ENCODE measurements at places on chromosomes 1 and 21.

GRCh38 chr1:163231385-163231784 is 28.7 kb upstream of the RGS5 start:
- no peak for DNase-seq

DNA sequence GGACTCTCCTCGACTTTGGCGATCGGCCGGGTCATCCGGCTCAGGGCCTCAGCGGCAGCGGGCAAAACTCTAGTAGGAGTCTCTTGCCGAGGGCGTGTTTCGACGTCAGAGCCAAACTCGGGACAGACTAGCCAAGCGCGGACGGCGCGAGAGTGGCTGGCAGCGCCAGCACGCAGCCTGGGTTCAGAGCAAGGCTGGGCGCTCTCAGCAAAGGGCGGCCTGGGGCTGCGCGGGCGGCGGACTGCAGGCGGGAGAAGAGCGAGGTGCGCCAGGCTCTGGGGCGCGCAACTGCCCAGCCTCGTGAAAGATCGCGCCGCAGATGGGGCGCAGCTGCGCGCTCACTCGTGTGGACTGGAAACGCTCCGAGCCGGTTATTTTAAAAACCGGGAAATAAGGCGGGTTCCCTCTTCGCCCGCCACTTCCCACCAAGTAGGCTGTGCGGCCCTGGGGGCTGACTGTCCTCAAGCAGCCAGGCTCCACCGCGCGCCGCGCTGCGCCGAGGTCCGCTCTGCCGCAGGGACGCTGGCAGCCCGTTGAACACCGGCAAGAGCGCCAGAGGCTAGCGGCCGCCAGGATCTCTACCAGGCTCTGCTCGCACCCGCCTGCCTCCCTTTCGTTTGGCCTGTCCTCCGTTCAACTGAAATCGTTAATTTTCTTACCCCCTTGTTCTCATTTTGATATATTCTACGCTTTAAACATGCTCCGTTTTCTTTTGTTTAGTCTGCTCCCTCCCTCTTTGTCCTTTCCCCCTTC is 2.4 kb downstream of the ALX3 start:
- DNase-seq: no peak

GRCh38 chr1:58891347-58891746 is 107.5 kb upstream of the JUN start:
- no peak for DNase-seq

- no peak for DNase-seq
Observed at GRCh38 chr1:92118826-92119225, 38.7 kb downstream of the BTBD8 start.

- no peak for DNase-seq
Observed at GRCh38 chr1:173869021-173869359, 810 bp downstream of the ZBTB37 start.

GRCh38 chr1:63878932-63879331 is 105.1 kb downstream of the ROR1 start:
- DNase-seq: no peak

GRCh38 chr21:42784896-42785451 is 94.4 kb downstream of the WDR4 start:
- no peak for DNase-seq

GRCh38 chr1:36511804-36512798 is 29.4 kb upstream of the CSF3R start:
- no peak for DNase-seq

DNA sequence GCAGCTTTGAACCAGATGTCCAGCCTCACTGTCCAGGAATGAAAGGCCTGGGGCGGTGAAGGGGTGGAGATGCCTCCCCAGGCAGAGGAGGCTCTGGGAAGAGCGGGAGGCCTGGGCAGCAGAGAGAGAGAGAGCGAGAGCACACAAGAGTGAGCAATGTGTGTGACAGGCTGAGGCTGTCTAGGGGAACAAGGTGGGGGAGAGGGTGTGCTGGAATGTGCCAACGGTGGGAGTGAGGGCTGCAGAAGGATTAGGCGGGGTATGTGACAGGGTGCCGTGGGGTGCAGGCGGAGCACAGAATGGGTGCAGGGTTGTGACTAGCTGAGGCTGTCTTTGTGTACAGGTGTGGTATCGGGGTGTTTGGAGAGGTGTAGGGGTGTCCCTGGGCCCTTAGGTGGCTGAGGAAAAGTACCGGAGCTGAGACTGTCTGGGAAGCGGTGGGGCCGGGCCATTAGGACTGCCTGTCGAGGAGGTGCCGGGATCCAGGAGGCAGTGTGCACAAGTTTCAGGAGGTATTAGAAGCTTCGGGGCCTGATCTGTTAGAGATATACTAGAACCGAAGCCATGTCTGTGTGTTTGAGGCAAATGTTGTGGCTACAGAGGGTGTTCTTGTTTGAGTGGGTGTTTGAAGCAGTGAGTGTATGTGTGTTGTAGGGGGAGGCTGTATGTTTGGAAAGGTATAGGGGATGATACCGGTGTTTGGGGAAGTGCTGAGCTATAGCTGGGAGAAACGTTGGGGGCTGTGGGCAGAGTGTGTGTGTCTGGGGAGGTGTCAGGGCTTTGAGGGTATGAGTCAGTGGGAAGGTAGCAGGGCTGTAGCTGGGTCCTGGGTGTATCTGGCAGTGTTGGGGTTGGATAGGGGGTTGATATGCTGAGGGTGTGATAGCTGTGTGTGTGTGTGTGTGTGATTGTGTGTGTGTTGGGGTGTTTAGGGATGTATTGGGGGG is 9.1 kb downstream of the AHDC1 start:
- no peak for DNase-seq

- no peak for DNase-seq
Observed at GRCh38 chr1:23561813-23562100, 2.5 kb upstream of the ID3 start.

DNA sequence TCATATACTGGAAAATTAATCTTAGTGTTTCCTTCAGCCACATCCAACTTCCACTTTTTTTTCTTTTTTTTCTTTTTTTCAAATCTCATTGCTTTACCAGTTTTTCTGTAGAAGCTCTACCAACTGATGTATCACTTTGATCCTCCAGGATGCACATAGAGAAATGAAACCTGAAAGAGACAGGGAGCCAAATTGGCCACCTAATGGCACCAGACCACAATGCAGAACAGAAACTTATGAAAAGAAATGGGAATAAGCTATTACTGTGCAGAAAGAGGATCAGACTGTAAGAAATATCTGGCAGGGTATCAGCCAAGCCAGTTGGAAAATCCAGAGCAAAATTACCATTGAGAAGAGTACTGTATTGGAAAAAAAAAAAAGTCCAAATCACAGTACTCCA is 1514.2 kb downstream of the MRPL39 start:
- no peak for DNase-seq

GRCh38 chr1:25629836-25630235 is 13.2 kb downstream of the MAN1C1 start:
- no peak for DNase-seq

DNA sequence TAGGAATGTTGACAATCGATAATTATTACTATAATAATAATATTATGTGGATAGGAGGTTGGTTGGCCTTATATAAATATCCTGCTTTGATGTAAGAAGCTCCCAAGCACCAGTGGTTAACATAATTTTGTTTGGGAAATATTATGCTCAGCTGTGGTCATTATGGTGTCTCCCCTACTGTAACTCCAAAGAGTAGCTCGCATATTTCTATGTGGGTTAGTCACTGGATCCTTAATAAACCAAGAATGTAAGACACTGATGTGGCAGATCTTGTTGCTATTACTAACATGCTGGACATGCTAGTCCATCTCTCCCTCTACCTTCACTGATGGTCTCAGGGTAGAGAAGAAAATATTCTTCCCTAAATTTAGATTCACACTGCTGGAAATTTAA is 79.2 kb upstream of the RALGPS2 start:
- DNase-seq: no peak

GRCh38 chr1:235450433-235450832 is 53.8 kb downstream of the B3GALNT2 start:
- no peak for DNase-seq

GRCh38 chr1:65424573-65424889 is 4.1 kb downstream of the LEPR start:
- DNase-seq: no peak

DNA sequence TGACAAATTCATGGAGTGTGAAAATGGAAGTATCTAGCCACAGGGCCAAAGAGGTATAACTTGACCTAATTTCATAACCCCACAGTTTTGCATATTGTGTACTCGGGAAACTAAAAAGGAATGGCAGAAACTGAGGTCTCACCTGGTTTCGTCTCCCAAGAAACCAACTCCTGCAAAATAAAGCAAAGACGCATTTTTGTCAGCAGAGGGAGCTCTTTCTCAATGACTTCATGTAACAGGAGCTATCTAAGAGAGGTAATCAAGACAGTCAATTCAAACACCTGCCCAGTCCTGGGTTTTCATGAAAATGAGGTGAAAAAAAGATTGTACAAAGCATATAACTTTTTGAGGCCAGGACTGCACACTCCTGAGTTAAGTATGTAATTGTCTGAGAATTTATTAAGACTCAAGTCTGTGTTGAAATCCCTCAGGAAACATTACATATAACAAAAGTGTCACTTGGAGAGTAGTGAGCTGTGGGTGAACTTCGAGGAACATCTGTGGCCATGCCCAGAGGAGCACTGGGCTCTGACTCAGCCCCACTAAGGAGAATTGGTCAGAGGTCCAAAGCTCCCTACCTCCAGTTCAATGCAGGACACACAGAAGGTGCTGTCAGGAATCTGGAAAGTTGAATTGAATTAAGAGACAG is 17.6 kb downstream of the FCRL4 start:
- peak; percentile 33 for DNase-seq

DNA sequence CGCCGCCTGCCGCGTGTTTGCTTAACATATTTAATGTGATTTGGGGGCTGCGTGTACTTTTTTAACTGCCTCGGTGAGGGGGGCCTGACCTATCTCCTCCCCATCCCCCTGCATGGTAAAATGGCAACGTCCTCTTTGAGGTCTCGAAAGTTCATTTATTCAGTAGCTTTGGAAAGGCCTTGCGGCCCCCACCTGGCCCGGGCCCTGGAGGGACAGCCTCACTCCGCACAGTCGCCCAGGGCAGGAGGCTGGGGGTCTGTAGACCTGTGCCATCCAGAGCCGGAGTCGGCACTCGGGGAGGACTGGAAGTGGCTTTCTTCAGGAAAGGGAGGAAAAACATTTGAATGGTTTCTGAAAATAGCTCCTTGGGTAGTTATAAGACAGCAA is 38.0 kb upstream of the ACTRT2 start:
- no peak for DNase-seq

DNA sequence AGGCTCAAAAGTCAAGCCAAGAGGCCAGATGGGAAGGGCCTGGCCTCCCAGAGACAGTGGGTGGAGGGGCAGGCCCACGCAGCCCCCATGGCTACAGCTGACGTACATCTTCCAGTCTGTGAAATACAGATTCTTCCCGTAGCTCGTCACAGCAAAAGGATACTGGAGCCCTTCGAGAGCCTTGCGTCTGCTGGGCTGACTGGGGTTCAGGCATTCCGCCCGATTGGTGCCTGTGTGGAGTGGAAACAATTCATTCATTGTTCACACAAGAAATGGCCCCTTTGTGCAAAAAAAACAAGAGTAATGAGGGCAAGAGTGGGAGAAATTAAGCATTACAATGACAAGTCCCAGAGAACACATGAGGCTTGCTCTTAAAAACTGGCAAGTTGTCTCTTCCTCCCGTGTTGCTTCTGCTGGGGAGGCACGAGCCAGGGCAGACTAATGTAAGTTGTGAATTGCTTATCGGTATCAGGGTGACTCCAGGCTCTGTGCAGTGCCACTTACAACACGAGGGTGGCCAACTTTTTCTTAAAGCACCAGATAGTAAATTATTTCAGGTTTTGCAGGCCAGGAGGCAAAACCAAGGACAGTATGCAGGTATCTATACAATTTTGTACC is 85.1 kb downstream of the NID1 start:
- DNase-seq: no peak

DNA sequence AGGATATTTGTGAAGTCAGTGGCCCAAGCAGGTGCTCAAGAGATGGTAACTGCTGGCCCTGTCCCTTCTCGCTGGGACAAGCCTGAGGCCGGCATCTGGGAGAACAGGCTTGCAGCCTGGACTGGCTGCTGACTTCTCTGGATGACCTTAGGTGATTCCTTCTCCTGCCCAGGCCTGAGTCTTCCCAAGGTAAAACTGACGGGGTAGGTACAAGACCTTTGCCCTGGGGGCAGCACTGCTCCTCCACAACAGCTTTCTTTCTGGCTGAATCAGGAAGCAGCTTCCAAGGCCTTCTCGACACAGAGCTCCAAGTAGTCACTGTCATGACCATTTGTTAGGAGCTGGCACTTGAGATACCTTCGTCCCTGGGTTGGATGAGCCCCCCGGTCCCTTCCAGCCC is 59.6 kb downstream of the DMRTB1 start:
- DNase-seq: no peak

DNA sequence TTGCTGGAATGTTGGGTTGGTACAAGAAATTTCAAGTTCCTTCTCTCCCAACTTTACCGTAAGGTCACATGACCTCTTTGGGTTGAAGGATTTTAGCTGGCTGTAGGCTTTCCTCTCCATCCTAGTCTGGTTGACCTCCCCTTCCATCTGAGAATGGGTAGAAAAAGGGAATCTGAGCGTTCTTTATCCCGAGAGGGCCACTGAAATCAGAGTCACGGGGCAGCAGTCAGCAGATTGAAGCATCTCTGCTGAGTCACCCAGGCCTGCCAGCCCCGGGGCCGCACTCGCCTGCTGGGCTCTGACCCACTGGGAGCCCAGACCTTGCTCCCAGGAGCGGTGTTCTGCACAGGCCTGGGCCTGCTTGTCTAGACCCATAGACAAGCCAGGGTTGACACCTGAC is 31.0 kb downstream of the TMCC2 start:
- DNase-seq: no peak

DNA sequence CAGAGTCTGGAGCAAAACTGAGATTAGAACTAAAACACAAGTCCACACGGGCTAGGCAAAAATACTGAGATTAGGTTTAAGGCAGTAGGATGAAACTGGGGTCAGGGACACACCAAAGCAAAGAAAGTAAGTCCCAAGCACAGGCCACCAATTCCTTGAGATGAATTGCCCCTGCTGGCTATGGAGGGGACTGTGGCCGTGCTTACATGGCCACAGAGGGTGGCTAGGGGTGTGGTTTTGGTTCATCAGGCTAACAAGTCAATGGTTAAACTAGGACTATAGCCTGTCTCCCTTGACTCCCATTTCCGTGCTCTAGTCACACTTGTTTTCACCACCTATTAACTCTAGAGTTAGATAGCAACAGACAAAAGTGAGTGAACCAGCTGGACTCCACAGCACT is 394.8 kb downstream of the PBX1 start:
- no peak for DNase-seq

- no peak for DNase-seq
Observed at GRCh38 chr1:170929835-170930554, 5.3 kb upstream of the MROH9 start.

DNA sequence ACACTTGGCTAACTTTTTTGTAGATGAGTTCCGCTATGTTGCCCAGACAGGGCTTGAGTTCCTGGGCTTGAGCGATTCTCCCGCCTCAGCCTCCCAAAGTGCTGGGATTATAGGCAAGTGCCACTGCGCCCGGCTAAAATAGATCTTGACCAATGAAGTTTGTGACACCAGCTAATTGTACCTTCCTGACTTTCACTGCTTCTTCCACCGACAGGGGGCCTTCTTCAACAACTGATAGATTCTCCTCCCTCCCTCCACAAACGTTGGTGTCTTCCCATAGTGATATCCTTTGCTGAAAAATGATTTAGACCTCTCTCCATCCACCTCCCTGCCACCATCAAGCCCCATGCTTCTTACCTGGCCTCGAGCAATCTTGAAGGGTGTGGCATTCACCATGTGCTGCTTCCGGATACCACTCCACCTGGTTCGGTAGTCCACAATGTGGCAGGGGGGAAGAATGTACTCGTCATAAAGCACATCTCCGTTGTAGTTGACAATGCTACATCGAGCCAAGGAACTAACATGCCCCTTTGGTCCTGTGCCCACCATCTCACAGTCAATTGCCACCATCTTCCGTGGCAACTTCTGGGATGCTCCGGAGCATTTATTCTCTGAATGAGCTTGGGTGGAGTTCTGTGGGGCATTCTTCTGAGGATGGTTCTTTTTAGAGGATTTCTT is 1.6 kb upstream of the METTL25B start:
- peak; percentile 54 for DNase-seq

Measured in D721Med (cell line).